ENCODE measurements at places on chromosomes 7 and 10.

GRCh38 chr7:85033263-85033662 lies 153.6 kb downstream of the SEMA3D start:
- DNase-seq, result no peak

DNA sequence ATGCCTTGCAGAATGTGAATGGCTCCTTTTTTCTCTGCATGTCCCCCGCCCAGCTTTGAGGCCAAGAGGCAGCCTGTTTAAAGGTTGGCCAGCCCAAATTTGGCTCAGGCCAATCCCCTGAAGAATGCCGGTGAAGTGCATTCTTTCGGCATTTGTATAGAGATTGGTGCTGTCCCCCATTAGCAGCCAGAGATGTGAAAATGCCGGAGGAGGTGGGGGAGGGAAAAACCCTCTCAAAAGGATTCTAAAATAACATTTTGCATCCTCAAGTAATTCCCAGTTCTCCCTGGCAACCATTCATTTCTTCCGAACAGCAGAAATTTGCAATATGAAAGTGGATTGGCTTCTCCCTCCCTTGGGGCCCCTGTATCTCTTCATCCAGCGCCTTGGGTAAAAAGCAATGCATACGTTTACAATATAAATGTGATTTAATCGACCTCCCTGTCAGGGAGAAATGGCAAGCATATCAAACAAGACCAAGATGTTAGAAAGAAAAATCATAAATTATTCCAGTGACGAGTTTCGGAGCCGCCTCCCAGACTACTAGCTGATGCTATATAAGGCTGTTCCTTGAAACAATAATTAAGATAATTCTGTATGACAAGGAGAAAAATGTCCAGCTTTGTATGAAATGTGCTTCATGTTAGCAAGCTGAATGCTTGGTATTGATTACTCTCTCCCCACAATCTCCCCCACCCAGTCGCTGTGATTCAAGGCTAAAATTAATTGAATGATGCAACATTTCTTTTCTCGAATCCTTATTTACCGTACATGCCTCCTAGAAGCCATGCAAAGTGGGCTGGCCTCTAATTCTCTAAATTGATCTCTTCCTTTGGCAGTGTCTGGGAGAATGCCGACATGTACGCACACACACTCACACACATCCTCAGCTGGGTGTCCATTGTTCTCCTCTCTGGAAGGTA lies 323.7 kb downstream of the RPS24 start:
- DNase-seq, result no peak

- no peak for DNase-seq
Observed at GRCh38 chr10:89563311-89563710, 27.9 kb upstream of the SLC16A12 start.

GRCh38 chr10:8407501-8408021 lies 353.1 kb downstream of the GATA3 start:
- DNase-seq, result no peak

DNA sequence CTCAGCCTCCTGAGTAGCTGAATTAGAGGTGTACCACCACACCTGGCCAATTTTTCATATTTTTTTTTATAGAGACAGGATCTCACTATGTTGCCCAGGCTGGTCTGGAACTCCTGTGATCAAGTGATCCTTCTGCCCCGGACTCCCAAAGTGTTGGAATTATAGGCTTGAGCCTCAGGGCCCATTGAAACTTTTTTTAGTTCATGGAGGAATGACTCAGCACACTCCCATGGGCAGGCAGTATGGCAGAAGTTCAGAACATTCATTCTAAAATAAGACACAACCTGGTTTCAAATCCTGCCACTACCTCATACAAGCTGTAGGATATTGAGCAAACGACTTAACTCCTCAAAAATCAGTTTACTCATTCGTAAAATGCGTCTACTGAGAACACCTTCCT lies 320.4 kb upstream of the SP8 start:
- DNase-seq, result no peak

GRCh38 chr10:60335708-60336107 lies 54.0 kb downstream of the ANK3 start:
- no peak for DNase-seq

DNA sequence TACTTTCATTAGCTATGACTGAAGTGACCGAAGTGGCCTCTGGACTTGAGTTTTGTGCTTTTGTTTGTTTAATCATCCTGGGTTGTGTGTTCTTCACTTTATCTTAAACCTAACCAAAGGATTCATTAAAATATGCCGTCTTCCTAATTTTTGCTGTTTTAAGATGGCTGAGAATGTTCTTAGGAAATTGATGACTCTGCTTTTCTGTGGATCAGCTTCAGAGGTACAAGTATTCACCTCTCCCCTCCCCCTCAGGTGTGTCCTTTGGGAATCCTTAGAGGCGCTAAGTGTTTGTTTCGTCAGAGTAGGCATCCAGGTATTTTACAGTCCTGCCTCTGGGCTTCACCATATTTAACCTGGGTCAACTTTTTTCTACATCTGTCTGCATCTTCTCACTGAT lies 1.1 kb downstream of the CCDC126 start:
- no peak for DNase-seq

GRCh38 chr7:87448388-87448787 lies 27.1 kb downstream of the ABCB4 start:
- no peak for DNase-seq

DNA sequence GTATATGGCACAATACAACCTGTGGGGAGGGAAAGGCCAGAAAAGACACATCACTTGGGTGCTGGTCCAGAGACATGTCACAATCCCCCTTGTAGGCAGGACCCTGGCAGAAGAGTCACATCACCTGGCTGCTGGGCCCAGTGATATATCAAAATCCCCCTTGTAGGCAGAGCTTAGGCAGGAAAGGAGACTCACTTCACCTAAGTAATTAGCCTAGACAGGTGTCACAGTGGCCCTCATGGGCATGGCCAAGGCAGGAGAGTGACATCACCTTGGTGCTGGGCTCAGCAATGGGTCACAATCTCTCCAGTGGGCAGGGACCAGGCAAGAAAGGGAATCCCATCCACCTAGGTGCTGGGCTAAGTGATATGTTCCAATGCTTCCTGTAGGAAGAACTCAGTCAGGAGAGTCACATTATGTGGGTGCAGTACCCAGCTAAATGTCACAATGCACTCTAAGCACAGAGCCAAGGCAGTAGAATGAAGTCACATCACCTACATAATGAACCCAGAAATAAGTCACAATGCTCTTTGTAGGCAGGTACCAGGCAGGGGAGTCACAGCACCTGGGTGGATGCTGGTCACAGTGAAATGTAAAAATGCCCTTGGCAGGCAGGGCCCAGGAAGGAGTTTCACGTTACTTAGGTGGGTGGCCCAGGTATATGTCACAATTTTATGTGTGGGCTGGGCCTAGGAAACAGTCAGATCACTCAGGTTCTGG lies 18.9 kb upstream of the ZNF736 start:
- no peak for DNase-seq

DNA sequence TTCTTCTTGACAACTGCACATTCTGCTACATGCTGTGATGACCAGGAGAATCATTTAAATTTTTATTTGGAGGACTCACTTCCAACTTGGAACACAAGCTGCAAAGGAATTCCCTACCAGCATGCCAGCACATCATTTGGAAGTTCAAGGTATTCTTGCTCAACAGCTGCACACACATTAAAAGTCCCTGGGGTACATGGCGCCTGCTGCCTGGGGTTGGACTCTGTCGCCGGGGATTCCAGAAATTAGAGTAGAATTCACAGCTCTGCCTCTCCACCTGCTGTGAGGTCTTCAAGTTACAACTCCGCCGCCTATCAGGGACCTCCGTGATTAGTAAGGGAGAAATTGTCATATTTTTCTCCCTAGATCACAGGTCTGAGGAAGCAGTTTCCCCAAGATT lies 1.1 kb downstream of the ZNF32 start:
- DNase-seq, result no peak

GRCh38 chr7:28174901-28175661 lies 5.5 kb downstream of the JAZF1 start:
- no peak for DNase-seq

GRCh38 chr7:97430006-97430405 lies 301.9 kb upstream of the TAC1 start:
- DNase-seq, result no peak

- peak; percentile 26 for DNase-seq
Observed at GRCh38 chr7:42236266-42236975, 588 bp downstream of the GLI3 start.

DNA sequence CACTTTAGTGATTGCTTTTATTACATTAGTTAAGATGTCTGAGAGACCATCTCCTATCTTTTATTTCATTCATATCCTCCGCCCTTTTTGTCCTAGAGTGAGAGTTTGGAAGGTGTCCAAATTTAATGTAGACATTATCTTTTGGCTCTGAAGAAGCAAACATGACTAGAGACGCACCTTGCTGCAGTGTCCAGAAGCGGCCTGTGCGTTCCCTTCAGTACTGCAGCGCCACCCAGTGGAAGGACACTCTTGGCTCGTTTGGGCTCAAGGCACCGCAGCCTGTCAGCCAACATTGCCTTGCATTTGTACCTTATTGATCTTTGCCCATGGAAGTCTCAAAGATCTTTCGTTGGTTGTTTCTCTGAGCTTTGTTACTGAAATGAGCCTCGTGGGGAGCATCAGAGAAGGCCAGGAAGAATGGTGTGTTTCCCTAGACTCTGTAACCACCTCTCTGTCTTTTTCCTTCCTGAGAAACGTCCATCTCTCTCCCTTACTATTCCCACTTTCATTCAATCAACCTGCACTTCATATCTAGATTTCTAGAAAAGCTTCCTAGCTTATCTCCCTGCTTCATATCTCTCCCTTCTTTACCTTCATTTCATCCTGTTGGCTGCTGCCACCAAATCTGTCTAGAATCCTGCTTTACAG lies 10.4 kb upstream of the CLCN1 start:
- peak; percentile 86 for DNase-seq

- no peak for DNase-seq
Observed at GRCh38 chr10:7483848-7484247, 73.0 kb upstream of the SFMBT2 start.

GRCh38 chr10:130810856-130811255 lies 500.7 kb downstream of the TCERG1L start:
- DNase-seq, result no peak

DNA sequence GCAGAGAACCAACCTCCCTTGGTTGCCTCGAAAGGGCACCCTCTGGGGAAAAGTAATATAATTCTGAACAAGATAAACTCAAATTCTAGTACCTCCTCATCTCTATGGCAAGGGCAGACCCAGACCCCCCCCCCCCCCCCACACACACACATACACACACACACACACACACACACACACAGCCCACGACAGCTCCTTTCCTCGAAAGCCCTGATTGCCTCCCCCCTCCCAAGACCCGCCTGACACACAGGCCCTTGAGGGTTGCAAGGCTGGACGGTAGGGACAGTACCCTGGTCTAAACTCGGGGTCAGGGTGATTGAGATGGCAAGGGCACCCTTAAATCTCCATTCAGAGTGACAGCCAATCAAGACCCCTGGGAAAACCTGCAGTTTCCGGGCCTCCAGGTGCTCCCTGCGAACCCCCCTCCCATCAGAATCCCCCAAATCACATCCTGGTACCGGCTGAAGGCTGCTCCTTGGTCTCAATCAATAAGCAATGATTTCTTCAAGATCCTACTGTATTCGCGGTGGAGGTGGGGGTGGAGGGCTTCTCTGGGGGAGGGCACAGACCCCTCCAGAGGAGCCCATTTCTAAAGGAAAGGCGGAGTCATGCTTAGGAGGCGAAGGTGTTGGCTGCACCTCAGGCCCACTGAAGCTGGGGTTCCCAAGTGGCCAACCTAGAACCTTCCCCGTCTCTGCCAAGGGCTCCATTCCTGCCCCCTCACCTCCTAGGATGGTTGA lies 100.7 kb downstream of the HIP1 start:
- no peak for DNase-seq

DNA sequence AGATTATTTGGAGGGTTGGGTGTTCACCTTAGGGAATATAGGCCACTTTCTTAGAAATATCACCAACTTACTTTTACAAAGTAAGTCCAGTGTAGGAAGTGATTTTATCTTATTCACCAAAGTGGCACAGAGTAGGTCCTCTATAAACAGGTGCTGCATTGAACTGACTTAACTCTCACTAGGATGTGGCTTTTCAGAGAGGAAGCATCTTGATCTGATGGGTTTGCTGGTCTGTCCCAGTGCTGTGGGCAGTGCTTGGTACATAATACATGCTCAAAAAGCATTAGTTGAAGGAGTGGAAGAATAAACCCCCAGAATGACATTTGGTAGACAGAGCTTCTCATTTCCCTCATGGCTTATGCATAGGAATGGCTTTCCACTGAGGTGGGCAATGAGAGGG lies 334.7 kb downstream of the LRMDA start:
- DNase-seq, result no peak

GRCh38 chr7:33070831-33071230 lies 8.3 kb upstream of the NT5C3A start:
- no peak for DNase-seq

- DNase-seq, result no peak
Observed at GRCh38 chr7:45032421-45032820, 32.4 kb downstream of the CCM2 start.

DNA sequence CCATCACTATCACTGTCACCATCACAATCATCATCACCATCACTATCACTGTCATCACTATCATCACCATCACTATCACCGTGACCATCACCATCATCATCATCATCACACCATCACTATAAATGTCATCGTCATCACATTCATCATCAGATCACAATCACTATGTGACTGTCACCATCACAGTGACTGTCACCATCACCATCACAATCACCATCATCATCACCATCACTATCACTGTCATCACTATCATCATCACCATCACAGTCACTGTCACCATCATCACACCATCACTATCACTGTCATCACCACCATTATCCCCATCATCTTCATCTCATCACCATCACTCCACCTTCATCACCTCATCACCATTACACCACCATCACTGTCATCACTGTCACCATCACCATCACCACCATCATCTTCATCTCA lies 31.0 kb downstream of the PWWP2B start:
- no peak for DNase-seq

- no peak for DNase-seq
Observed at GRCh38 chr7:50502001-50502684, 52.0 kb upstream of the FIGNL1 start.
